Stimulated activated CD8-positive, alpha-beta memory T cell treated with anti-CD3 and anti-CD28 coated beads, Interleukin-4, amount 100 ng/mL, for 1 hour (primary cell): ENCODE measurements at places on chromosomes 5 and 9.

DNA sequence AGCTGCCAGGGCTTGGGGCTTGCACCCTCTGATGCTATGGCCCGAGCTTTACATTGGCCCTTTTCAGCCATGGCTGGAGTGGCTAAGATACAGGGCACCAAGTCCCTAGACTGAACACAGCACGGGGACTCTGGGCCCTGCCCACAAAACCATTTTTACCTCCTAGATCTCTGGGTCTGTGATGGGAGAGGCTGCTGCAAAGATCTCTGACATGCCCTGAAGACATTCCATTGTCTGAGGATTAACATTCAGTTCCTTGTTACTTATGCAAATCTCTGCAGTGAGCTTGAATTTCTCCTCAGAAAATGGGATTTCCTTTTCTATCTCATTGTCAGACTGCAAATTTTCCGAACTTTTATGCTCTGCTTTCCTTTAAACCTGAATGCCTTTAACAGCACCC lies 337.0 kb upstream of the SMC2 start:
- no peak for DNase-seq

DNA sequence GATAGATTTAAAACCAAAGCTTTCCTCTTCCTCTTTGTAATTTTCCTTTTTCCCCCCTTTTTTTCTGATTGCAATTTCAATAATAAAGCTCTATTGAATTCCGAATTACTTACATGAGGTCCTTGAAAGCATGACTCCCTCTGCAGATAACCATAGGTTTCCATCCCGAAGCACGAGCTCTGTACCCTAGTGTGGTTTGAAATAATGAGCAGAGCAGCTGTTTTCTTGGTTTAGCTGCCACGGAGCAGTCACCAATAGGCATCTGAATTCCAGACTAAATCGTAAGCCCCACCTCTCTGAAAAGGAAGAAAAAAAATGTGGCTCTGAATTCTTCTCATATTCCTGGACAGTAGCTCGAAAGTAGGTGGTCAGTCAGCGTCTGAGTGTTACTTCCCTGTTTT lies 18.5 kb upstream of the GNE start:
- no peak for DNase-seq

DNA sequence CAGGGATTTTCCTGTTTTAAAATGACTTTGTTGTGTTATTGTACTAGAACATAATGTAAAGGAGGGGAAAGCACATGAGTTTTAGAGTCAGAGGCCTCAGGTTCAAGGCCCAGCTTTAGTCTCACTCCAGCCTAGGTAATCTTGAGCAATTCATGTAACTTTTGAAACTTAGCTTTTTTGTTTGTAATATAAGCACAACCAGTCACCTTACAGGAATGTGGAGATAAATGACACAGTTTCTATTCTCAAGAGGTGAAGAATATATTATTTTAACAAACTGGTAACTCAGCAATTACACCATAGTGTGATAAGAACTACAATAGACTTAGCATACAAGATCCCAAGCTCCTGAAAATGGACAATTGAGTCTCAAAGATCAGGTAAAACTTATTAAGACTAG lies 51.2 kb downstream of the ADAMTS19 start:
- no peak for DNase-seq

DNA sequence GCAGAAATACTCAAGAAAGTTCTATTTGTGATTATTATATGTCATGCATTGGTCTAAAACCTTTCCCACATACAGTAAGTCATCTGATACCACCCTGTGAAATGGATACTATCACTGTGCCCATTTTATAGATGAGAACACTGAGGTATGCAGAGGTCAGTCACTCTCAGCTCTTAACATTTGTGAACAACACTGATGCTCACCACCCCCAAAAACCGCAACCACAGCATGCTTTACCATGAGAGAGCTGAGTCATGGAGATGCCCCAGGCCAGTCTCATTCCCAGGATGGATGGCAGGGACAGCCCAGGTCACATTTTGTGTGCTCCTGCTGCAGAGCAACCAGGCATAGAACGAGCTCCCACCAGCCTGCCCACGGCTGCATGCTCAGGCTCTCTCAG lies 53.5 kb upstream of the IRX1 start:
- DNase-seq = no peak

DNA sequence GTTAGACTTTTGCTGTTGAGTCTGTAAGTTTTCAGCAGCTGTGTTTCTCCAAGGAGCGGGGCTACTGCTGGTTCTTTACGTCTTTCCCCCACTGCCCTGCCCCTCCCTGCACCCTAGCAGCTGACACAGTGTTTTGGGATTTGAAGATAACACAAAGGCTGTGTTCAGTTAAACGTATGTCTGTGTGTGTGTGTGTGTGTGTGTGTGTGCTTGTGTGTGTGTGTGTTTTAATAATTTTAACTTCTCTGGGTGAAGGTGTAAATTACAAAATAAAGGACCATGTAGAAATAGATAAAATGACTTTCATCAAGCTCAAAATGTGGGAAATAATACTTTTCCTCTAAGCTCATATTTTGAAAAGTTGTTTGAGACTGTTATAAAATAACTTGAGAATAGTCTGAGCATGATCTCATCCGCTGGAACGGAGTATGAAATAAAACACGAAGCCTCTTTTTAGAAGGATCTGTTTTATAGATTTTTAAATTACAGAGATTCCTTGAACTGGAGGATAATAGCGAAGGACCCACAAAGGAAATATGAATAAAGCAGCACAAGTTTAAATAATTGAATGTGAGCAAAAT lies 10.9 kb downstream of the ABL1 start:
- DNase-seq = no peak

- DNase-seq = no peak
These were observed 500.6 kb downstream of the KIF4B start for GRCh38 chr5:155514105-155514563.

DNA sequence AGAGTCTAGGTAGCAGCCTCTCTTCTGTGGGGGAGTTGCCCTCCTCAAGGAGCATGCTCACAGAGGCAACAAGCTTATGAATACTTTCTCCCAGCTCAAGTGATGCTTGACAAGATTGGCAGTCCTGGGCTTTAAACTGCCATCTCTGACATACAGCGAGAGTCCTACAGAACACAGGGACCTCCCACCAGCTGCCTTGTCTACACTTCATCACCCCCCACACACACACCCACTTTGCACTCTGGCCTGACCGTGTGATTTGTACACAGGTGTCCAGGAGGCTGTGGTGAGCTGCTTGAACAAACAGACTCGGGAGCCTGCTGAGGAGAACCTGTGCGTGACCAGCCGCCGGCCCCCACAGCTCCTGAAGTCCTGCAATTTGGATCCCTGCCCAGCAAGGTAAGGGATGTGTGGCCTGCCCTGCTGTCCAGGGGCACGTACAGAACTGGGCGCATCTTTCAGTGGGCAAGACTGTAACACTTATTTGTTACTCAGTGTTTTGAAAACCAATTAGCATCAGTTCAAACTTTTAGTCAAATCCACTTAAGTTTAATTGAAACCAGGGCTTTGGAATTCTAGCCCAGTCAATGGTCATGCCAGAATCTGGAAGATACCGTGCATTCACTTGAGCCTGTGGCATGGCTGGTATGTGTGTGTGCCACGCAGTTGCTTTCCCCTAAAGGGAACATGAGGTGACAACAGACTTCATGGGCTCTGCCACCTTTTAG lies 247.5 kb downstream of the ADAMTSL1 start:
- DNase-seq = no peak

DNA sequence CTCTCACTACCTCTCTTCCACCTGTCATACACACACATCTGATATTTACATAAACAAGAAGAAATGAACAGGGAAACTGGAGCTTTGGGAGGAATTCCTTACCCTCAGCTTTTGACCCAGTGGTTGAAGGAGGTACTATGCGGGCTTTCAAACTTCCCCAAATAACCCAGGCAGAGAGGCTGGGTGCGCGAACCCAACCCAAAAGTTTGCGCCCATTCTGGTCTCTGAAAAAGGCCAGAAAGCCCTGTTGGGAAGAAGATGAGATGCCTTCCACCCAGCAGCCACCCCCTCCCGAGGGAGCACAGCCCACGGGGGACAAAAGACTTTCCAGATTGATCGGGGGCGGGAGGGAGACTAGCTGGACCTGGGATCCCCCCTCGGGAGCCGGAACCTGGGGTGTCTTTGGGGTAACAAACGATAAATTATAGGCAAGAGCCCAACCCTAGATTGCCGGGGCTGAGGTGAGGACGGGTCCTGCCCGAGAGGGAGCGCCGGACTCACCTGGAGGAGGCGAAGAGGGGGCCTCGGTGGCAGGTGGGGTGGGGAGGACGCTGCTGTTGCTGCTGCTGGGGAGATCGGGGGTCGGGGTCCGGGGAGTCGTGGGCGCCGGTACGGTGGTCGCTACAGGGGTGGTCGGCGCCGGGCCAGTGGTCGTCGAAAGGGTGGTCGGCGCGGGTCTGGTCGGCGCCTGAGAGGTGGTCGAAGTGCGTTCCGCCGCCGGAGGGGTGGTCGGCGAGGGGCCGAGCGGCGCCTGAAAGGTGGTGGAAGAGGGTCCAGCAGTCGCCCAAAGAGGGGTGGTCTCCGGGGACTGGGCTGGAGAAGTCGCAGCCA lies 798 bp downstream of the MEGF9 start:
- DNase-seq = no peak

DNA sequence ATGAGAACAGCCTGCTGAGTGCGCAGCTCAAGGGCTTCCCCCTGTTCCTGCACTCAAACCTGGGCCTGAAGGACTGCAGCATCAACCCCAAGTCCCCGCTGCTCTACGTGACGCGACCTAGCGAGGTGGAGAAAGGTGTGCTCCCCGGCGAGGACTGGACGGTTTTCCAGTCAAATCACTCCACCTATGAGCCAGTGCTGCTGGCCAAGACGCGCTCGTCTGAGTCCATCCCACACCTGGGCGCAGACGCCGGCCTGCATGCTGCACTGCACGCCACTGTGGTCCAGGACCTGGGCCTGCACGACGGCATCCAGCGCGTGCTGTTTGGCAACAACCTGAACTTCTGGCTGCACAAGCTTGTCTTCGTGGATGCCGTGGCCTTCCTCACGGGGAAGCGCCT lies 19.9 kb downstream of the NDST1 start:
- no peak for DNase-seq

- no peak for DNase-seq
These were observed 211.6 kb downstream of the ATP10B start for GRCh38 chr5:160640406-160640805.

- DNase-seq = no peak
These were observed 21.7 kb downstream of the GM2A start for GRCh38 chr5:151274666-151275065.

GRCh38 chr9:22169243-22169642 lies 160.1 kb upstream of the CDKN2B start:
- DNase-seq = no peak

GRCh38 chr9:69923972-69924371 lies 103.4 kb downstream of the CFAP95 start:
- DNase-seq = no peak

GRCh38 chr5:57499262-57500050 lies 16.8 kb upstream of the ACTBL2 start:
- DNase-seq = no peak

DNA sequence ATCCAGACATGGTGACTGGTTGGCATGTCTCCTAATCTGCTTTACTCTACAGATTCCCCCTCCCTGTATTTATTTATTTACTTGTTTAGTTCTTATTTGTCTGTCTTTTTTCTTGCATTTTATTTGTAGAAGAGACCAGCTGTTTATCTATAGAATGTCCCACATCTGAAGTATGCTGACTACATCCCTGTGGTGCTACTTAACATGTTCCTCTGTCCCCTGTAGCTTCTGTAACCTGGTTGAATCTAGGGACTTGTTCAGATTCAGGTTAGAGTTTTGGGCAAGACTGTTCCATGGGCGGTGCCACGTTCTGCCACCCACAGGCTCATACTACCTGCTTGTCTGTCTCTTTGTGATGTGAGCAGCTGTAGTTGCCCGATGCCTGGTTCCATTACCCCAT lies 23.5 kb downstream of the DUSP1 start:
- no peak for DNase-seq

GRCh38 chr9:88571419-88571818 lies 36.4 kb downstream of the NXNL2 start:
- DNase-seq = no peak

- no peak for DNase-seq
These were observed 647.7 kb upstream of the ITGA1 start for GRCh38 chr5:52139888-52140615.

DNA sequence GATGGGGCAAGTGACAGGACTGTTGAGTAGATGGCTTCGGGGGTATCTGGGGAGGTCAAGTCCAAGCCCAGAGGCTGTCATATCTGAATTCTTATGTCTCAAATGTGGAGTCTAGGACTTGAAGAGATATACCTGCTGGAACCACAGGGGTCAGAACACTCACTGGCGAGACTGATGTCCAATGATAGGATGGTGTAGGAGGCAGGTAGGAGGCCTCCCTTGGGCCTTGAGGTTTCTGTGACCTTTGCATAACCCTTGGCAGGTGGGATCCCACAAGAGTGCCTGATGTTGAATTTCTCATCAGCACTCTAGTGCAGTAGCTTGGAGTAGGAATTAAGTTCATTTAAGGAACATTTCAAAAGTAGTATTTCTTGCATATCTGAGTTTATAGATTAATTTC lies 2.8 kb downstream of the CCL21 start:
- no peak for DNase-seq

DNA sequence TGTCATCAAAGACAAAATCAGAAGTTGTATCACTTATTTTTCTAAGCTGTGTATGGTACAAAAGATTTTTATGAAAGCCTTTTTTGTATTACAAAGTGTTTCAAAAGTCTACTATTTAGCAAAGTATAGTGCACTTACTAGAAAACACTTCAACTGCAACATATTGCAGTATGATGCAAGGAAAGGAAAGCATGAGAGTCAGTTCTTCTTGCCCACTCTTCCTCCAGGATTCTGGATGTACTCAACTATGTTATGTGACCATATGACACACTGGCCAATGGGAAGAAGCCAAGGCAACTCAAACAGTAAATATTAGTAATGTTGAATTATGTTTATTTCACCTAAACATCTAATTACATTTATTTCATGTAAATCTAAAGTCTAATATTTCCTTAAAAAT lies 49.5 kb upstream of the TYRP1 start:
- DNase-seq = no peak

GRCh38 chr5:145925803-145926202 lies 10.6 kb upstream of the SH3RF2 start:
- DNase-seq = no peak

GRCh38 chr9:126750941-126751725 lies 53.7 kb upstream of the ZBTB43 start:
- no peak for DNase-seq

DNA sequence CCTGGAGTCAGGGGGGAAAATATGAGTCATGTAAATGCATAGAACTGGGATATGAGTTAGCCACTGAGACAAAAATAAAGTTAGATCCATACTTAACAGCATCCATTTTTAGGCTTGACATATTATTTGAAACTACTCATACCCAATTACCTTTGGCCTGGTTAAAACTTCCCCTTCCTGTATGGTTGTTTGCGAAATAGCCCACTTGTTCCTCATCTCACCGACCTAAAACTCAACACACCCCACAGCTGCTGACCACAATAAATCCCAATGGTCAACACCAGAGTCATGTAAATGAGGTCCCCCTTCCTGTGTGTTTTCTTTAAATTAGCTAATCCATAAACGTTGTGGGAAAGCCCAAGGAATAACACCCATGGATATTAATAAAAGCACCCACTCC lies 55.2 kb upstream of the TMEM215 start:
- DNase-seq = no peak

GRCh38 chr5:66511491-66511890 lies 84.7 kb upstream of the MAST4 start:
- DNase-seq = no peak
